ENCODE measurements at places on chromosomes 3 and 15.

DNA sequence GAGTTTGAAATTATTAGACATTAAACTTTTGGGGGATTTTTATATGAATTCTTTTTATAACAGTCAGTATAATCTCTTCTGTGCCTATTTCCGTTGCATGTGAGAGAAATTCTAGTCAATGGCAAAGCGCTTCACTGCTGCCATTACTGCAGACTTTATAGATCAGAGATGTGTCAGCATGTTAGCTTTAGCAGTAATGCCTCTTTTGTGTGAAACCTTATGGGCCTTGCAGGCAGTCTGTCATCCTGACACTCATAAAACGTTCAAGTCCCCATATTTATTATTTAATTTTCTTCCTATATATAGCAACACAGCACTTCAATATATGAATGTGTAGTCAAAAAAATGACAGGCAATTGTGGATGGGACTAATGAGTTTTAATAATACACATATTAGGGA is 191.0 kb downstream of the NLGN1 start:
- DNase-seq: no peak

DNA sequence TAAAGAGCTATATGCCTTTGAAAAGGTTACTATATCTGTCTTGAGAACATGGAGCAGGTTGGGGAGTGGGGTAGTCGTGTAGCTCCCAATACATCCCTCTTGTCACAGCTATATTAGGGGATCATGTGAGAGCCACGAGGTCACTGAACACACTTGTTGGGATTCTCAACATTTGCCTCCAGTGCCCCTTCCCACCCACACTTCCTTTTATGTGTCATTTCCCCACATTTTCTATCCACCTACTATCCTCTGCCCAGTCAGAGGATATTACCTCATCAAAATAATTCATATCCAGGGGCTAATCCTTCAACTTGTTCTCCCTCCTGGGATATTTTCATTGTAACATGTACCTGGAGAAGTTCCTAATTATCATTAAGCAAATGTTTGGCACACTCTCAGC is 85.0 kb downstream of the CYP19A1 start:
- DNase-seq: no peak

DNA sequence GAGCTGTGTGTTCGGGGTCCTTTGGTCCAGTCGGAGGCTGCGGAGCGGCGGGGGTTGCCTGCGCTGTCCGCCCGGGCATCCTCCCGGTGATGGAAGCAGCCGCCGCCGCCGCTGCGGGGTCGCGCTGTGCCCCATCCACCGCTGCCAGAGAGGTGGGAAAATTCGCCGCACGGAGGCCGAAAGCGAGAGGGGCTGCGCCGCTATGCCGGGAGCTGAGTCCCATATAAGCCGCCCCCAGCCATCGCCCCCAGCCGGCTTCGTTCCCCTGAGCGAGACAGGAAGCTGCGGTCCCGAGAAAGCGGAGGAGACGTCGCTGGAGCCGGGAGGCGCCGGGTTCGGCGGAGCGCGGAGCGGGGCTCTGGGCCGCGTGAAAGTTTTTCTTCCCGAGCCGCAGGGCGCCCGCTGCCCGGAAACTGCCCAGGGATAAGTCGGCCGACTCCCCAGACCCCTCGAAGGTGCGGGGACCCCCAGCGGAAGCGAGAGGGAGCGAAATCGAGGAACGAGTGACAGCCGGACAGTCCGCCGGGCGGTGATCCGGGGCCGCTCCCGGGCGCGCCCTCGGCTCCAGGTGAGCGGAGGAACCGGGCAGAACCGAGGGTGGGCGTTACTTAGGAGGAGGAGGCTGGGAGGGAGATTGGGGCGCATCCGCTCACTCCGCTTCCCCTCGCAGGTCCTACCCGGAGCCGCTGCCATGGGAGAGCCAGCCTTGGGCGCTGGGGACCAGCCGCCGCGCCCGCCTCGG is 574 bp downstream of the CHST2 start:
- DNase-seq: no peak

DNA sequence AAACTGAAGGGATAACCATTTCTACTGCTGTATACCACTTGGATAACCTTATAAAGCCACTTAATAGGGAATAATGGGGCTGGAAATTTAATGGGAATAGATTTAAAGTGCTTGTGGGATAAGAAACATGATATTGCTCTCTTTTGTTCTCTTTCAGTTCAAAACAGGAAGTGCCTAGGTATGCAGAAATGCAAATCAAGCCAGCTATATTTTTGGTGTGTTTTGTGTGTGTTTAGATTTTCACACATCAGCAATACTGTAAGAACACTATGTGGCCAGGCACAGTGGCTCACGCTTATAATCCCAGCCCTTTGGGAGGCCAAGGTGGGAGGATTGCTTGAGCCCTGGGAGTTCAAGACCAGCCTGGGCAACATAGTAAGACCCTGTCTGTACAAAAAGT is 442.3 kb upstream of the TPRG1 start:
- no peak for DNase-seq

DNA sequence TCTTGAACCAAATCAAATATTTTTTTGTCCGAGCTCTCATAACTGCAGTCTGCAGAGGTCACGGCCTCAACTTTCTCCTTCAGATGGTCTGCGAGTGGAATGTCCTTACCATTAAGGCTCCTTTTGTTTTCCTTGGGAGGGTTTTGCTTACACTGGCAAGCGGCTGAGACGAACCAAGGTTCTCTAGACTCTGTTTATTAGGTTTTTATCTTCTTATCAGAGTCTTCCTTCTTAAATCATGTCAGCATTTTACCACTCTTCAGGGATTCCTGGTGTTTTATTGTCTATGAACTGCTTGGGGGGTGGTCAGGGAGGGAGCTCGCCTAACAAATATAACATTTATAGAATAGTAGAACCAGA is 773.7 kb upstream of the NR2F2 start:
- no peak for DNase-seq

- no peak for DNase-seq
Observed at GRCh38 chr3:58009026-58009748, 965 bp downstream of the FLNB start.

- DNase-seq: no peak
Observed at GRCh38 chr3:5774337-5774736, 586.8 kb downstream of the EDEM1 start.

DNA sequence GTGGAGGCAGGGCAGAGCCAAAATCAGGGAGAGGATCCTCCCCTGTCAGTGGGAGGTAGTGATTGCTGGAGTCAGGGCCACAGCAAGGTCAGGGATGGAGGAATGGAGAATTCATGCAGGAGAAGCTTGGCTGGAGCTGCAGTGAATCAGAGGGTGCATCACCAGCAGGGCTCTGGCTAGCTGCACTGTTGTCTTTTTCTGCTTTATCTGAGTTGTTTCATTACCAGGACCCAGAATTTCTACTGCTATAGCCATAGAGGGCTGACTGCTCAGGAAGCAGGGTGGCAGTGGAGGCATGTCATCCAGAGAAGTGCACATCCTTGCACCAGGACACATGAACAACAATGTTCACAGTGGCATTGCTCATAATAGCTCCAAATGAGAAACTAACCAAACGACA is 113.5 kb upstream of the GALNT15 start:
- no peak for DNase-seq

GRCh38 chr3:150945226-150946032 is 27.1 kb downstream of the CLRN1 start:
- DNase-seq: no peak

GRCh38 chr15:29124581-29125381 is 144.8 kb downstream of the NSMCE3 start:
- no peak for DNase-seq

- no peak for DNase-seq
Observed at GRCh38 chr3:53593611-53594010, 99.2 kb downstream of the CACNA1D start.

GRCh38 chr3:128435058-128435457 is 31.6 kb downstream of the DNAJB8 start:
- no peak for DNase-seq

GRCh38 chr3:120838441-120839091 is 69.4 kb upstream of the STXBP5L start:
- DNase-seq: no peak

DNA sequence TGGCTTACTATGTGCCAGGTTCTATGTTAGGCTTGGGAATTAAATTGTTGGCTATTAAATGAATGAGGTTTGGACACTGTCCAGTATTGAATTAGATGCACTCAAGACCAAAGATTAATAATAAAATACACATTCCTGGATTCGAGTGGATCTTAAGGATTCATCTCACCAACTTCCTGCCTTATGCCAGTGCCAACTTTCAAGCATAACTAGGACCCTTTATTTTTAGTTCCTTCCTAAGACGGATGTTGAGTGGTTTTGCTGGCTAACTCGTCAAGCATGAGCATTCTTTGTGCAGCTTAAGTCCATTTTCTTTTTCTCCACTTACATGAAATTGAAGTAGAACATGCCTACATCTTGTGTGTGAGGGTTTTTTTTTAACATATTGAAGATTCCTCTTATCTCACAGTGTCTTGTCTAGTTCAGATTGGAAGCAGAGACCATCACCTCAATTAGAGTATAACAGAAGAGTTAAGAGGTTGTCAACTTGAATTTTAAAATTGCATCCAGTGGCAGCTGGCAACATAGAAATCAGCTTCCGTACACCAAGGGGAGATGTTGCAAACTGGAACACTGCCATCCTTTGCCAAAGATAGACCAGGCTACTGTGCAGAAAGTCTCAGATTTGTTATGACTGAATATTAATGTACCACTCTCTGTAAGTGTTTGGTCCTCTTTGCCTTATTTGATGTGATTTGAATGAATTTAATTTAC is 106.3 kb upstream of the BFSP2 start:
- DNase-seq: no peak

DNA sequence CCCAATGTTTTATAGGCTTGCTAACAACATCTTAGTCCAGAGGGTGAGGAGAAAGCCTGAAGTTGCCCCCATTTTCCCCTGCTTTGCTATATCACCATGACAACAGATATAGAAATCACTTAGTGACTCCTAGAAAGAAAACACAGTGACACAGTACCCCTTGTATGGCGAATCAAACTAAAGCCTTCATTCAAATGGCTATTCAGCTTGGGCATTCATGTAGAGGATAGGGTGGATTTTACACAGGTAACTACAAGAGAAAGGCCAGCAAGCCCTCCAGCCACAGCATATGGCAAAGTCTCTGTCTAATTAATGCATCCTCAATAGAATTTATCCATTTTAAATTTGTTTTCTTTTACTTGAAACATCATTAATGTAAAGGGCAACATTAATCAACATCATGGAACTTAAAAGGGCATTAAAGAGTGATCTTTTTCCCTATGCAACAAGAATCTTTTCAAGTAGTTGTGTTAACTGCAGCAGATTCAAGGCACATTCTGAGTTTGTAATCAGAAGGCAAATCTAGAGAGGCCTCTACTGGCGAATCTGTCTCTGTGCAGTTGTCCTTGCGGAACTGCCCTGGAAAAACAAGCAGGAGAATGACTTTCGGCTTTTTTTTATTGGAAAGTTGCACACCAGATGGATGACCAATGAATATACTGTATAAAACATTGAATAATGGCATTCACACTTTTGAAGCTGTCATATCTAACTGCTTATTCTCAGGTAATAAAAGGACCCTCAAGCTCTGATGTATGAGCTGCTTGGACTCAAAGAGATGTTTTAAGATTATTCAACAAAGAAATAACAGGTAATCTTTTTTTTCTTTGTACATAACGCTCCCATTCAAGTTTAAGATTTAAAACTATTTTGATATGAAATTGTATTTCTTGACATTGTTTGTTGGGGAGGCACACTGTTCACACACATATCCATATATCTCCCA is 621.7 kb upstream of the AGTR1 start:
- no peak for DNase-seq

DNA sequence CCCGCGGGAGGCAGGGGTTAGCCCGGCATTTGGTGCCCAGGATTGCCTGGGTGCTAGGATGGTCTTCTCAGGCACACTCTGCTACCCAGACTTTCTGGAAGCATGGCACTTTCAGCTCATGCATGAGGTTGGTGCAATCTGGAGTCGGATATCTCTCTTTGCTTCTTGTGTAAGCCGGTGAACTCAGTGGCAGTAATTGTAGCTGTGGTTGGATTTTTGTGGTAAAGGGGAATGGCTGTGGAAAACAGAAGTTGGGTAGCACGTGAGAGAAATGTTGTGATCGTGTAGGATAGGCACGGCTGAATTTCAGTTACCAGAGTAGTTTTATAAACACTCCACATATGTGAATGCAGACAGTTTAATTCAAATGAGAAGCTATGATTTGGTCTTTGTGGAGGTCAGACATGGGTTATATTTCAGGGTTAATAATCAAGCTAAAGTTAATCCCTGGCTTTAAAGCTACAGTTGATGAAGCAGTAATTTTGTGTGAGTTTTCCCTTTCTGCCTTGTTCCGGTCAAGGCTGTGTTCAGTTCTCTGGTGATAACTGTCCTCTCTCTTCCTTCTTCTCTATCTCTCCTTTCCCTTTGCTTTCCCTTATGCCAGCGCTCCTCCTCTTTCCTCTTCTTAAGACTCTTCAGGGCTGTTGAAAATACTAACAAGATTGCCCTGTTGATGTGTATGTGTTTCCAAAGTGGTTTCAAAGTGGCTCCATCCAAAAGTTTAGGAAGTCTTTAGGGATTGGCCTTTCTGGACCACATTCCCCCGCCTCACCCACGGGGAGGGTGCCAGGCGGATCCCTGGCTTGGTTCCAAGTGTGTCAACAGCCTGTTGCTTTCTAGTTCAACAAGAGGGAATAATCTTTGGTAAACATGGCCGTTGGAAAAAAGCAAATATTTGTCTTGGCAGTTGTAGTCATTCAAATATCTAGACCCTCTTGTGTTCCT is 404.6 kb upstream of the C2CD4B start:
- DNase-seq: no peak

DNA sequence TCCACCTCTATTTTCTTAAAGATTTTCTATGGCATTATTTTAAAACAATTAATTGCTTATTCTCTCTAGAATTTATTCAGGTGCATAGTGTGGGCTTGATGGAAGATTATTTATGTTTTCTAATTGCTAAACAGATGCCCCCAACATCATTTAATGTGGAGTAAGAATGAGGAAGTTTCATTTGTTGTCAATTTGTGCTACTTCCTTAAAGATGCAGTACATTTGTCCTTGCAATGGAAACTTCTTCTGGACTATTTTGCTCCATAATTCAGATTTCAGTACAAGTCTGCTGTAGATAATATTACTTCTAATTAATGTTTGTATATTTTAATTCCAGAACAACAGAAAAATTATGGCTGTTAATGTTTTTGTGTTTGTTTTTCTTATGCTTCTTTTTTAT is 104.8 kb downstream of the TGFBR2 start:
- DNase-seq: no peak

DNA sequence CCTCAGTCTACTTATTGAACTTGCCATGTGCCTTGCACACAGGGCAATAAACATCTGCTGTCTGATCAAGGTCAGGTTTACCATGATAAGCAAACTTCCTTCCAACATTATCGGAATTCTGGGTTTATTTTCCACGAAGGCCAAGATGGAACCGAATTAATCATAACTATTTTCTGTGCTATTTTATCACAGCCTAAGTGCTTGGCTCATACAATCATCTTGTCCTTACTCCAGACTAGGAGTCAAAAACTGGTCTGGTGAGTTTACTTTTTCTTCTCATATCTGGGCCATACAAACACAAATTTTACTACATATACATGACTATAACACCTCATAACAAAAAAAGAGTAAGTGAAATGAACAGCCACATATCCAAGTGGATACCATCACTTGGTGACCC is 2.3 kb downstream of the FBN1 start:
- DNase-seq: no peak

Measured in stimulated activated CD8-positive, alpha-beta memory T cell treated with anti-CD3 and anti-CD28 coated beads, Interleukin-15, amount 100 ng/mL, for 4 hours (primary cell).